ENCODE measurements at places on chromosomes 5 and 9.

DNA sequence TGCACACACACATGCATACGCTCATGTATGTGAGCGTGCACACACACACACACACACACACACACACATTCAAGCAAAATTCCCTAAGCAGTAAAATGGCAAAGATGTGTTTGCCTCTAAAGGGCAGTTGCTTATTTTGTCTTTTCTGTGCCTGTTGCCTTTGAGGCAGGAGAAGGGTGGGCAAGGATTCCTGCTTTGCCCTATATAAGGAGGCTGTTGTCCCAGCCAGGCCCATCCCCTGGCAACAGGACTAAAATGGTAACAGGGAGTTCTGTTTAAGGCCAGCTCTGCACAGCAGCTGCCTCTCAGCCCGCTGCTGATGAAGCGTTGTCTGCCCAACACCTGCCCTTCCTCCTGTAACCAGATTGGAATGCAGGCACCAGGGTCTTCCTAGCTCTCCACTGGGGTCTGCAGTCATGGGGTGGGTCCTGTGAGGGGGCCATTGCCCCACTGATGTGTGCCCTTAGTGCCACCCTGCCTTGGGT, 64.4 kb downstream of the PPARGC1B start:
- no peak for DNase-seq

DNA sequence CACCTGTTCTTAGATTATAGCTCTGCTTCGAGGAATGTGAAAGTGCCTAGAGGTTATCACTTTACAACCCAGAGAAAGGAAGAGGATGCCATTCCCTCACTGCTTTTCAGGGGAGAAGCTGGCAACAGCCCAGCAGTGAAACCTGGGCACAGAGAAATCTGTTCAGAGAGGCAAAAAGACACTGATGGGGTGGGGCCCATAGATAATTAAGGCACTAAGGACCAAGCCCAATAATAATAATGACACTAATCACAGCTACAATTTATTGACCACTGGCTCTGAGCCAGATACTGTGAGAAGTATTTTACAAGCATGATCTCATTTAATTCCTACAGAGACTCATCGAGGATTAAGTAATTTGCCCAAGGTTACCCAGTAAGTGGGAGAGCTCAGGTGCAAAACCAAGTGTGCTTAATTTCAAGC, 168.3 kb downstream of the PIK3R1 start:
- DNase-seq: no peak

GRCh38 chr9:121558473-121558872, 58.8 kb upstream of the GGTA1 start:
- no peak for DNase-seq

DNA sequence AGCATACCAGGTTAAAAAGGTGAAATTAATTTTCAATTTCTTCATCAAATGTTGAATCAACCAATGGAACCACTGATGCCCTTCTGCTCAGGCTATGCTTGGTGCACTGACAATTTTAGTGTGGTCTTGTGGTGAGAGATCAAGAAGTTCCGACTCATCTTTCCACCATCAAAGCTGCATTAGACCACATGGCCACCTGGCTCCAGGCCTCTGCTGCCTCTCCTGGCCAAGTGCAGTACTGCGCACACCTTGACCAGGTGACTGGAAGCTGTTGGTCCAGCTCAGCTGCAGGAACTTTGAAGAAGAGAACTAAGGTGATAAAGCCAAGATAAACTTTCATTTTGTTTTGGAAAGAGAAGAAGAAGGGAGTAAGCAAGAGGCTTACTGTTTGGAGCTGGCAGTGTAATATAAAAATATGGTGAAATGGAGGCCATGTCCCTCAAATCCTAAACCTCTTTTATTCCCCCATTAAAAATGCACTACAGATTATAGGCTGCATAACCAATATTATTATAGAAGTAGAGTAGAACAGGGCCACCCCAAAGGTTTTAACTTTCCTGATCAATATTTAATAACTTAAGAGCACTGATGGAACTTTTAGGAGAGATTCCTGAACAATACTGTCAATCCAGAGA, 315.5 kb upstream of the C9orf72 start:
- DNase-seq: no peak

GRCh38 chr9:133521122-133522072, 3.4 kb downstream of the MYMK start:
- no peak for DNase-seq

DNA sequence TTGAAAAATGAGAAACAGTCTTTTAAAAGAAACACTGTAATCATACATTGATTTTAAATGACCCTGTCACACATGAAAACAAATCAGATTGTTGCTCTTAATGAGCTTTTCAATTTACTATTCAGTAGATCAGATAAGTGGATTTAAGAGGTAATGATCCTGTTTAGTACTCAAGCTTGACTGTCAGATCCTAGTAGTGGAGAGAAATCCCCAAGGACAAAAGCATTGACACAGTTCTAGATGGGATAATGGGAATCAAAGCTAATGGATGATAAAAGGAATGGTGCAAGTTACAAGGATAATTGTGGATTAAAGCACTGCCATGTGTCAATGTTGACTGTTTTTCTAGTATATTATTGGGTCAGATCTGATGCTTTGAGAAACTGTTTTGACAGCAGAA, 142.3 kb upstream of the TLX3 start:
- DNase-seq: peak; percentile 72

DNA sequence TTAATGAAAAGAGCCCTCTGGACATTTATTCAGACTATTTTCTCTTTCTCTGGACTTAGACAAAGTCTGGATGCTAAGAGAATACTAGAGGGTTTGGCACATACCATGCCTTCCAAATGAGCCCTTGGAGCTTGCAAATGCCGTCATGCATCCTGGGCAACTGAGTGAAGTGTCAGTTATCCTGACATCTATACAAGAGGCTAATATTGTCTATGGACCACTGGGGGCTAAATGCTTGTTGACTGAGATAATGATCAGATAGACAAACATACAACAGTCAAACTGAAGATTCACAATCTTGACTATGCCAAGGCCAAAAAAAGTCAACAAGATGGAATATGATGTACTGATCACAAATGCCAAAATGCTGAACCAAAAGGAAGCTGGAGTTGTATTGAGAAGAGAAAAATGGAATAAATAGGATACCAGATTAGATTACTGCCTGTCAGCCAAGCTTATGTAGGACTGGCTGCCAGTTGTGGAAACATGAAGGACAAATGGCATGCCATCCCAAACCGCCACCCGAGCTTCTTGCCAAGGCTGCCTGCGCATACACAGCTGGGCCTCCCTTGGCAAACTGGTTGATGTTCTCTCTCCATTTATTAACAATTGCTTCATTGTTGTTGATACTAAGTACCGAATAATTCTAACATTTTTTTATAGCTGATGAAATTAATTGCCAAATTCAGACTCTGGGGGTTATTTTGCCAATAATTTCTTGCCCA, 240.1 kb upstream of the GRAMD2B start:
- no peak for DNase-seq

Measured in NCI-H1930 (cell line).